ENCODE measurements at places on chromosomes 12 and 14. TPM values are rescaled to one million over a fixed set of nuclear protein-coding genes. Genes with fewer than 3 reads are reported as not detected.

Gene PZP
- total RNA-seq = not detected

DNA sequence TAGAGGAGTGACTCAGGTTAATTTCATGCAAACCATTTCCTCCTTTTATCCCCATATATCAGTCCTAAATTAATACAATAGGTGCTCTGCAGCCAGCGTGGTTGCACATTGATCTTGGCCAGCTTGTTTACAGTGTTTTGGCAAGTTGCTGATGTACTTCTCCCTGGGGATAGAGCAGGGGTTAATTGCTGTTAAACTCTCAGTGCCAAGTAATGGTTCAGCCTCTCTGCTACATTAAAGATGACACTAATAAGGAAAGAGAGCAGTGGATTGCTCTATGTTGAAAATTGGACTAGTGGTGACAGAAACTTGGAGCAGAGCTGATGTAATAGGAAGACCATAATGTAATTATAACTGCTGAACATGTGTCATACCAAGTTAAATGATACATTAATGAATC lies 717.5 kb downstream of the RERGL start:
- no peak for DNase-seq

DNA sequence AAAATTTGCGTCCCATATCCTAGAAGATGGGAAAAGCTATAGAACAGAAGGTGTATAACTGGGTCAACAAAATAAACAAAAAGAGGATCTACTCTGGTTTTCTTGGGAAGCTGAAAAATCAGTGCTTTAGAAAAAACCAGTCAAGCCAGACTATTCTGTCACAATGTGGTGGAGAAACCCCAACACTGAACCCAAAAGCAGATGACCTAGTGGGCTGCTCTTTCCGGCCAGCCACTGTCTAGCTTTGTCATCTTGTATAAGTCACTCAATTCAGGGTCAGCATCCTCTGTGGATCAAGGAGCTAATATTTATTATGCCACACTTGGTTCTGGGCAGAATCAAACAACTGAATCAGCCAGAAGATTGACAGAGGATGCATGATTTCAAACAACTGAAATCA lies 26.6 kb upstream of the TMCC3 start:
- no peak for DNase-seq

GRCh38 chr14:104642540-104642868 lies 37.9 kb upstream of the TMEM179 start:
- DNase-seq = no peak

- no peak for DNase-seq
These were observed 68.1 kb downstream of the ITPK1 start for GRCh38 chr14:93047661-93048060.

- DNase-seq = peak; percentile 48
These were observed 1.5 kb downstream of the P3H3 start for GRCh38 chr12:6829536-6830220.

DNA sequence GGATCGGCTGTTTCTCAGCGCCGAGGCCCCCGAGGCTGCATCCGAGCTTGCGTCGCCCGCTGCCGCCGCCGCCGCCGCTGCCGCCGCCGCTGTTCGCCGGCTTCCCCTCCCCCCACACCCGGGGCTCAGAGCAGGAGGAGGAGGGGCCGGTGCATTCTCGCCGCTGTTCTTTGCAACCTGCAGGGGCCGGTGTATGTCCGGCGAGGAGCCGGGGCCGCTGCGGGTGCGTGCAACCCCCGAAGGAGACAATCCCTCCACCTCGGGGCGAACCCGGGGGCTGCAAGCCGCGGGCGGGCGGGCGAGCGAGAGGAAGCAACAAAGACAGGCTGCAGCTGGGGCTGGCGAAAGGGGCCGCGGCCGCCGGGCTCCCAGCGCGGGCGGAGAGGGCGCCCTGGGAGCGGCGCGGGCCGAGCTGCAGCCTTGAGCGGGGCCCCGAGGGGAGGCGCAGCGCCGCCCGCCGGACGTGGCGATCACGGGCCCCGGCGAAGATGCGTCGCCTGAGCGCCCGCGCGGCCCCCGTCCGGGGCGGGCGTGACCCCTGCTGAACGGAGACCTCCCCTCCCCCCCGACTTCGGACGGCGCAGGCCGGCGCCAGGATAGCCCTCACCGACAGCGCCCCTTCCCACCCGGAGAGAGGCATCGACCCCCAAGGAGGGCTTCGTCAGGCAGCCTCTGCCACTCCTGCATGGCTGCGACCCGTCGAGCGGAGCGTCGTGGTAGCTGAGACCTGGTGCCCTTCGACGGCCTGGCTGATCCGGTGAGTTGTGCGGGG lies 702 bp downstream of the FAM222A start:
- peak; percentile 68 for DNase-seq

Gene TAS2R8
- total RNA-seq = not detected

DNA sequence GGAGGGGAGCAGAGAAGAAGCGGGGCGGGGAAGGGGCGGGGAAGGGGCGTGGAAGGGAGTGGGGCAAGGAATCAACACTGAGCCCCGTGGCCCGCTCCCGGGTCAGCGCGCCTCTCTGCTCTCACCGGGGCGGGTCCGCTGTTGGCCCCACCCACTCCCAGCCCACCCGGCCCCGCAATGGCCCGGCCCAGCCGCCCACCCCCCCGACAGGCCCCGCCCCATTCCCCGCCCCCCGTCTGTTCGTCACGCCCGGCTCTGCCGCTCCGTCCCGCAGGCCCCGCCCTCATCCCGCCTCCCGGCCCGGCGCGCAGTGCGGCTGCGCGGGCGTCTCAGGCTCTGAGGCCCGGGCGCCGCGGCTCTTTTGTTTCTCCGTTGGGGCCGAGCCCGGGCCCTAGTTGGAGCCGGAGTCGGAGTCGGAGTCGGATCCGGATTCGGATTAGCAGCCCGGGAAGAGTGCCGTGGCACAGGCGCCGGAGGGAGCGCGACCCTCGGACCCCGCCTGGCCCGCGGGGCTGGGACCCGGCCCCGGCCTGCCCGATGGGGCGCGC lies at the start of gene ULK1:
ULK1 (plus strand) TSS at position 310 of the 548 bp plus-strand sequence. CDS start 380 bp downstream, outside the sequence.
- peak; percentile 90 for DNase-seq

GRCh38 chr12:132275110-132275531 lies 54.3 kb downstream of the GALNT9 start:
- DNase-seq = no peak

DNA sequence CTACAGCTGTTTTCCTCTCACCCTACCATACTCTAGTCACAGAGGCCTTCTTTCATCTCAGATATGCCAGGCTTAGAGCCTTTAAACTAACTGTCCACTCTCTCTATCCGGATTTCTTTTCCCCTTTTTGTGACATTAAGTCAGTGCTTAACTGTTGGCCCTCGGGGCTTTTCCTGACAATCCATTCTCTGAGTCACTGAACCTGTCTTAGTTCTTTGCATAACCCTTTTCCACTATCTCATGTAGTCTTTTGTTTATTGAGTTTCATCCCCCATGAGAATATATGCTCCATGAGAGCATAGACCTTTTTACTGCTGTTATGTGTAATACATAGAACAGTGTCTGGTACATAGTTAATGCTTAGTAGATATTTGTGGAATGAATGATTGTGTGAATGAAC lies 68.7 kb downstream of the PLEKHA5 start:
- DNase-seq = no peak

Gene ANKS1B
- 5.4 TPM for total RNA-seq

- no peak for DNase-seq
These were observed 1068.6 kb downstream of the BCL11B start for GRCh38 chr14:98203421-98203820.

Data from OCI-LY7 (cell line).